Daoy (cell line): ENCODE measurements at places on chromosomes 12 and 14. TPM values are rescaled to one million over a fixed set of nuclear protein-coding genes. Genes with fewer than 3 reads are reported as not detected.

DNA sequence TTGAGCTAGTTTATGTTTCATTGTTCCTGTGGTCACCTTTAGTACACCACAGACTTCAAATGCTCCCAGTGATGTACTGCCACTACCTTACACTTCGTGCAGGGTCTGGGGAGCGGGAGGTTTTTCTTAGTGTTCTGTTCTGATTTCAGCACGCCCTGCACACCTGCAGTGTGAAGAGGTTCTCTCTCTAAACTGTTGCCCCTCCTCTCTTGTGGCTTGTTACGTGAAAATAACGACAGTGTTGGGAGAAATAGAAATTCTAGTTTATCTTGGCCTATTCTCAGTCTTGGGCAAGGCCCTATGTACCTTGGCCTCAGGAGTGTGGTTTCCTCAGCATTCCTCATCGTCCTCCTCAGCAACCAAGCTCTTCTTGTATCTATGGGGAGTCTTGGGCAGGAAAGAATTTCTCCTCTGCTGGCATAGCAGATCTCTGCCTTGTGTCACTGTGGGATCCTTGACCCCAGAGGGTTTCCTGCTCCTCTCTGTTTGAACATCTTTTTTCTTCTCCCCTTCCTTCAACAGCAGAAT is 48.6 kb downstream of the EIF2S3B start:
- DNase-seq, result no peak

DNA sequence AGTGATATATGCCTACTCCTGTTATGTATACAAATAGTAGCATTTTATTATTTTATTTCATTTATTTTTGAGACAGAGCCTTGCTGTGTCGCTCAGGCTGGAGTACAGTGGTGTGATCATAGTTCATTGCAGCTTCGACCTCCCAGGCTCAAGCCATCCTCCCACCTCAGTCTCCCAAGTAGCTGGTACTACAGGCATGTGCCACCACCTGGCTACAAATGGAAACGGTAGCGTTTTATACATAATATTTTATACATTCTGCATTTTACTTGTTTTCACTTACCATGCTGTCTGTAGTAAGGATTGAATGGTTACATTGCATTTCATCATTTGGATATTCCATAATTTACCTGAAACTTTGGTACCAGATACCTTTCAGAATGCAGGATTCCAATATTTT is 14.1 kb downstream of the C1R start:
- DNase-seq, result no peak

DNA sequence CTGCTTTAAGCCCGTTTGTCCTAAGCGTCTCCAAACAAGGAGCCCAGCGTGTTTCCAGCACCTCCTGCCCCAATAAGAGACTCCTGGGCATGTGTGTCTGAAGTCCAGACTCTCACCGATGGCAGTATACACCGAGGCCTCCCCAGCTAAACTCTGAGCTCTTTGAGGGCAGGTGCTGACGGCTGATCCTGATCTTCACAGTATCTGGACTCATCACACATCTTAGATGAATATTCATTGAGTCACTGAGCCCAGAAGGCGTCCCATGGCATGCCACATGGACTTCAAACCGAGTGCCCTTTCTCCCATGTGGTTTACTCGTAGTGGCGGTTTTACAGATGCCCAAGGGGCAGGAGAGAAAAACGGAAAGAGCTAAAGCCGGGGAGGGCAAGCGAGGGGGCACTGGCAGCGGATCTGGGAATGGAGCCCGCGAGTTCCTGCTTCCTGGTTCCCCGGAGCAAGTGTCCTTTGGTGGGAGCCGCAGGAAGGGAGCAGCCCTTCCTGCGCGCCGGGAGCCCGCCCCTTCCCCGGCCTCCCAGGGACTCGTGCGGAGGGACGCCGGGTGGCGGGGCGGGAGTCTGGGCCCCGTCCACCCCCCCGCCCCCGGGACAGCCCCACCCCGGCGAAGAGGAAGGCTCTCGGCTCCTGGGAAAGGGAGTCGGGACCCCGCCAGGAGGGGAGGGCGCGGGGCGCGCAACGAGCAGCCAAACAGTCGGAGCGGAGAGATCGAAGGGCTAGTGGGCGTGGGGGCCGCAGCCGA is 585 bp upstream of the TEAD4 start:
- peak; percentile 92 for DNase-seq

- DNase-seq, result peak; percentile 11
These were observed 131.6 kb upstream of the FRMD6 start for GRCh38 chr14:51520087-51520486.

ADCY6 gene
- 9.0 and 9.2 TPM in 2 replicates for total RNA-seq

RTL1 gene
- not detected in 2 replicates for total RNA-seq

IFI27 gene
- total RNA-seq, result 19.1 and 24.6 TPM in 2 replicates

AVPR1A gene
- 0.11 TPM in 1 of 2 replicates, not detected in the other for total RNA-seq

C14orf180 gene
- total RNA-seq, result not detected in 2 replicates

IRF9 gene
- 7.9 and 25.5 TPM in 2 replicates for total RNA-seq

SLC17A8 gene
- total RNA-seq, result not detected in 2 replicates
